ENCODE measurements at places on chromosomes 4 and X.

GRCh38 chr4:74189331-74190043, 31.6 kb downstream of the MTHFD2L start:
- peak; percentile 12 for DNase-seq

DNA sequence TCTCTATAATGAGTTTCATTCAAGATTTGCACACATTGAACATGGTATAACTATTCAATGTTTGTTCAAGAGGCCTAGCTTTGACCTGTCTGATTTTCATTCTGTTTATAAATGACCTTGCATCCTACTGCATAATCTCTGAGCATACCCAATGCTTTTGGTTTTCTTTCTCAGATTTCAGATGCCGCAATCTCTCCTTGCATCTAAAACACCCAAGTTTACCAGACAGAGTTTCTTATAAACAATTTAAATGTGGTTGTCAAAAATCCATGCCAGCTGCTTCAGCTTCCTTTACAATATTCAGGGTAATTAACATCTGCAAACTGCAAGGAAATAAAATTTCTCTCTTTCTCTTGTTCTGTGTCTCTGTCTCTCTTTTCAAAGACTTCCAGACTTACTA, 123.0 kb upstream of the PCDH18 start:
- no peak for DNase-seq

GRCh38 chr4:27003642-27004113, 143.0 kb downstream of the STIM2 start:
- no peak for DNase-seq

GRCh38 chr4:41448934-41449333, 89.0 kb upstream of the LIMCH1 start:
- no peak for DNase-seq

- no peak for DNase-seq
These were observed 26.9 kb upstream of the TMPRSS11B start for GRCh38 chr4:68272380-68272779.

DNA sequence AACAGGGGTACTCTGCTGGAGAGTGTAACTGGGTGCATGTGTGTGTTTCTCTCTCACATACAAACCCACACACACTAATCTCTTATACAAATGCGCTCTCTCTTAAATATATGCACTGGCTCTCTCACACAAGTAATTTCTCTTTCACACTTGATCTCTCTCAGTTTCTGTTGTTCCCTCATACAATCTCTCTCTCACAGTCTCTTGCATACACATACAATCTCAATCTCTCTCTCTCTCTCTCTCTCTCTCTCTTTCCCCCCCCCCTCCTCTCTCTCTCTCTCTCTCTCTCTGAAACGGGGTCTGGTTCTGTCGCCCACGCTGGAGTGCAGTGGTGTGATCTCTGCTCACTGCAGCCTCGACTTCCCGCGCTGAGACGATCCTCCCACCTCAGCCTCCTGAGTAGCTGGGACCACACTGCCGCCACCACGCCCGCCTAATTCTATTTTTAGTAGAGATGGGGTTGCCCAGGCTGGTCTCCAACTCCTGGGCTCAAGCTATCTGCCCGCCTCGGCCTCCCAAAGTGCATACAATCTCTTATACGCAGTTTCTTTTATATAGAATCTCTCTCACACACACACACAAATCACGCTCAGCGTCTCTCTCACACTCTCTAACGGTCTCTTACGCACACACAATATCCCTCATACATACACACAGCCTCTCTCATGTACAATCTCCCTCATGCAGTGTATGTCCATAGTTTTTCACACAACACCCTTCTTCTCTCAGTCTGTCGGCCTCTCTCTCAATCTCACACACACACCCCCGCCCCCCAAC, 518 bp upstream of the FAM241A start:
- no peak for DNase-seq

- DNase-seq = no peak
These were observed 124.1 kb upstream of the AFF2 start for GRCh38 chrX:148376342-148376741.

GRCh38 chr4:119498527-119498926, 130.1 kb downstream of the PDE5A start:
- DNase-seq = no peak

DNA sequence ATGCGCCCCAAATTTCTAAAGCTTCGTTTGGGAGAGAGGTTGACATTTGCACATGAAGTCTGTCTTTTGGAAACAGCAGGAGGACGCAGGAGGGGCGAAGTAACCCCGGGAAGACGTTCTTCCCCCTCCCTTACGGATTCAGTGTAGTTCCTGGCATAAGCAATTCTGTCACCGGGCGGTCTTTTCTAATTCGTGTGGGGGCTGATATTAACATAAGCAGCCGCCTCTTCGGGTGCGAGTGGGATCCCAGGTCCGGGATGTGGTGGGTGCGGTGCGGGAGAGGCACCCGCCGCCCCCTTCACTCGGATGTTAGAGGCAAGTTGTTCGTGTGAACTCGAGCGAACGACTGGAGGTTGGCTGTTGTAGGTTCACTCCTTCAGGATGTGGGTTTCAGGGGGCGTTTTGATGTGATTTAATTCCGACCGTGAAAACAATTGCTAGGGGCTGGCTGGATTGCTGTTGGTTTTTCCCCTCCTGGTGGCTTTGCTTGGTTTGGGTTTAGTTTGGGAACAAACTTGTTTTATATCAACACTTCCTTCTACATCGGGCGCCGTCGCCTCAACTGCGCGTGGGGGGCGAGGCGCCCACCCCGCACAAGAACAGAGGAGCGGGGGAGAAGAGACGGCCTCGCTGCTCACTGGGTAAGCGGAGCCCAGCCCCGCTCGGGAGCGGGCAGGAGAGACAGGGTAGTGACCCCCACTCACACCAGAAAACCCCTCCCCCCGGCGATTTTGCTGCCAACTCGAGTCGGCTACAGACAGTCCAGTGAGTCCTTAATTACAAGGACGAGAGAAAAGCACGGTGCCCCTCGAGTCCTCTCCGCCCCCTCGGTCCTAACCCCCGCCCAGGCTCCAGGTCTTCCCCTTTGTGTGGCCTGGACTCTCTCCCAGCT, 2.9 kb upstream of the LEF1 start:
- peak; percentile 77 for DNase-seq

Measured in central memory CD4-positive, alpha-beta T cell (primary cell).